ENCODE measurements at places on chromosomes 7 and 10. TPM values are rescaled to one million over a fixed set of nuclear protein-coding genes. Genes with fewer than 3 reads are reported as not detected.

The DNA2 gene
- 2.8 TPM for total RNA-seq

DNA sequence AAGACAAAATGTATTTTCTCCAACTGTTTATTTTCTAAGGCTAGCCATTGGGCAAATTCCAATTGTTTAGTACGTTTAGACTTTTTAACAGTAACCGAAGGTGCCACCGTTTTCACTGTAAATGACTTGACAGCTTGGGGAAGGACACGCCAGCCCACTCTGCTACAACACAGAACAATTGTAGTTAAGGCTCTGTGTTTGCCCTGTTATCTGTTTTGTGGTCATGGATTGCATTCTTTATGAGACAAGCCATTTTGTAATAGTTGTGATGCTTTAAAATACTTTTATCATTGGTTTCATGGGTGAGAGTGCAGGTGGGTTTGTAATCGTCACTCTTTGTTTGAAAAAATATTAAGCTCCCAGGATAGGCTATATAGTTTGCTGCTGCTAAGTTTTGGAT is 6.6 kb upstream of the PITRM1 start:
- no peak for DNase-seq

The GRIFIN gene
- not detected for total RNA-seq

- no peak for DNase-seq
Measured at GRCh38 chr7:12385364-12385786, 18.3 kb downstream of the VWDE start.

DNA sequence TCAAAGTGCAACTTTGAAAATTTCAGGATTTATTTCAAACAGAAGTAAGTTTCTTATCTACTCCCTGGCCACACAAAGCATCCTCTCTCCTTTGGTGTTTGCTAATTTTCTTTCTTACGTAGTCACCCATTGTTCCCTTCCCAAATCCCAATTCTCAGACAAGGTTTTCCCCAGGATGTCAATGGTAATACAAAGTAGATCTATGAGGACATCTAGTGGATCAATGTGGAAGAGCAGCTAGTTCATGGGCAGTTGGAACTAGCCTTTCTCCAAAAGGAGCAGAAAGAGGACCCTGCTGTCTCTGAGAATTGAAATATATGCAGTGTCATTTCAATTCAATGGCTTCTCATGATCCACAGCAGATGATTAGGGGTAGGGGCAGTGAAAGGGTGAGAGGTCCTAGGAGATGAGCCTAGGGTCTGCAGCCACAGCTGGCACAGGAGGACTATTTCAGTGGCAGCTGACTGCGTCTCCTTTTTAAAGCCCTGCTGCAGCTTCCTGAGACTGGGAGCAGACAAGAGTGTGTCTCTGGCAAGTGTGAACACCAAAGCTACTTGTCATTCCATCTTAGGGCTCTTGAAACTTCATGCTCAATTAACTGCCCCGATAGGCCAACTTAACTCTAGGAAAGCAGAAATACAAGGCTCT is 632.6 kb downstream of the KCNMA1 start:
- DNase-seq = no peak

All from suprapubic skin (tissue), 4 donors.